HCT116 (cell line): ENCODE measurements at places on chromosomes 3 and 15.

DNA sequence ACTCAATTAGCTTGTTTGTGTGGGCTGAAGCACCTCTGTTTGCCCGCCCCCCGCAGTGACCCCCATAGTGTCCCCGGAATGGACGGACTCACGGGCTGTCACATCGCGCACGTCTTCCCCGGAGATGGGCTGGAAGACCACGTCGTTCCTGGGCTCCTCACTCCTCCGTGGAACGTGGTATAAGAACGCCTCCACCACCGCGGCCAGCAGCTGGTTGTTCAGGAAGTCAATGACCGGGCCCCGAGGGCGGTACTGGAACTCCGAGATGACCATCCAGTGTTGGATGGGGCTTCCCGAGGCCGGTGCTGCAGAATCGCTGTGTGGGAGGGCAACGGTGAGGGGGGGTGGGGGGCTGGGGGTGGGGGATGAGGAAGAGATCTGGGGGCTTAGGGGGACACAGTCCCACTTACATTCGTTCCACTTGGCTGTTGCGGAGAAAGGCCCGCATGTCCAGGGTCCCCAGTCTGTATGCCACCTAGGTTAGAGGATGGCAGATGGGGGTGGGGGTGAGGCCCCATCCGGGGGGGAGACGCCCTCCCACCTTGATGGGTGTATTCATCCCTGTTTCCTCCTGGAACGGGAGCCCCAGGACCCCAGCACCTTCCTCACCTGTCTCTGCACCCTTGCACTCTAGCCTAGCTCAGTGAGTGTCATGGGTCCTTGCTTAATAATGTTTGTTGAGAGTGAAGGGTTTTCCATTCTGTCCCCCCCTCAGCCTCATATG lies 30.2 kb downstream of the MUC20 start:
- H3K27me3 ChIP-seq = no peaks in the 10 kb centered on the region
- H3K4me3 ChIP-seq = no peak overlapping the region
- peaks cover 13% of the 10 kb centered on the region; the same call in 1 of the 2 replicates for H3K4me1 ChIP-seq

GRCh38 chr15:84731774-84732173 lies 15.8 kb upstream of the SEC11A start:
- H3K36me3 ChIP-seq = no peaks in the 10 kb centered on the region
- H3K4me3 ChIP-seq = no peak overlapping the region
- H3K27me3 ChIP-seq = no peaks in the 10 kb centered on the region

- no peak overlapping the region for H3K4me3 ChIP-seq
- no peak overlapping the region for H3K27ac ChIP-seq
- H3K27me3 ChIP-seq = no peaks in the 10 kb centered on the region
- no peaks in the 10 kb centered on the region for H3K4me1 ChIP-seq
- no peaks in the 10 kb centered on the region for H3K36me3 ChIP-seq
Observed at GRCh38 chr3:5047764-5048419, 68.7 kb downstream of the BHLHE40 start.

DNA sequence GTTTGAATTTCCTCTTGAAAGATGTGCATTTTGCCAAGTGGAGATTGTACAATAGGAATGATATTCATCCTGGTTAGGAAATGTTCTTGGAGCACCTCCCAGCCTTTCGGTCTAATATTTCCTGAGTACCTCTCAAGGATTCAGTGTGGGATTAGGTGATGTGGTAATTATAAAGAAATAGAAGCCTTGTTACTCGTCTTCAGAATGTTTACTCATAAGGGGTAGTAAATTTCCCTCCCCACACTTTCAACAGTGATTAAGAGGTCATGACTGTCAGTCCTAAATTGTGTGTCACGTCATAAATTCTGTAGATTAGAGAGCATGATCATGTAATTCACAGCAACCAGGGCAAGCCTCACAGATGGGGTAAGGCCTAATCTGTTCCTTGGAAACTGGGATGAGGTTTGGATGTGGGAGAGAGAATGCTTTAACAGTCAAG lies 633.1 kb upstream of the TBL1XR1 start:
- no peaks in the 10 kb centered on the region; the same call in 1 of the 2 replicates for H3K27me3 ChIP-seq
- no peak overlapping the region for H3K27ac ChIP-seq
- peaks cover 3% of the 10 kb centered on the region; the same call in 1 of the 2 replicates for H3K4me1 ChIP-seq
- H3K36me3 ChIP-seq = no peaks in the 10 kb centered on the region
- no peak for DNase-seq

DNA sequence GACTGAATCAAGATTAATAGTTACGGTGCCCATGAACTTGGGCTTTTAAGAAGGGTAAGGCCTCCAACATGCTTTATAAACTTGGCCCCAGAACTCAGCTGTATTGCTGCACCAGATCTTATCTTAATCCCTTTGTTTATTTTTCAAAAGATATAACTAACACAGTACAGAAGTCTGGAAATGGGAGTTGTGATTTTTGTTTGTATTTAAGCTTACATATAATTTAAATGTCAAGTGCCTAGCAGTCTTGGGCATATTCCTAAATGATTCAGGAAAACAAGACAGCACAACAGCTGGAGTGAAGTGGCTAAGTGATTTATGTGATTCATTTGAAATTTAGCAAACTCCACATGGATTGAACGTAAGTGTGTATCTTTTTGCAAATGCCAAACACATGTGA lies 56.2 kb downstream of the NBEAL2 start:
- peaks cover 23% of the 10 kb centered on the region for H3K36me3 ChIP-seq
- H3K4me1 ChIP-seq = no peaks in the 10 kb centered on the region
- H3K4me3 ChIP-seq = no peak overlapping the region
- no peak overlapping the region for H3K27ac ChIP-seq
- no peak for DNase-seq
- no peaks in the 10 kb centered on the region for H3K27me3 ChIP-seq

- no peak overlapping the region for H3K27ac ChIP-seq
Observed at GRCh38 chr15:47972738-47973137, 148.1 kb upstream of the SLC24A5 start.

- no peak overlapping the region for H3K27ac ChIP-seq
- H3K4me1 ChIP-seq = no peaks in the 10 kb centered on the region
- DNase-seq = no peak
- H3K36me3 ChIP-seq = no peaks in the 10 kb centered on the region
- no peak overlapping the region for H3K4me3 ChIP-seq
Observed at GRCh38 chr3:15477951-15478639, 43.4 kb downstream of the COLQ start.

DNA sequence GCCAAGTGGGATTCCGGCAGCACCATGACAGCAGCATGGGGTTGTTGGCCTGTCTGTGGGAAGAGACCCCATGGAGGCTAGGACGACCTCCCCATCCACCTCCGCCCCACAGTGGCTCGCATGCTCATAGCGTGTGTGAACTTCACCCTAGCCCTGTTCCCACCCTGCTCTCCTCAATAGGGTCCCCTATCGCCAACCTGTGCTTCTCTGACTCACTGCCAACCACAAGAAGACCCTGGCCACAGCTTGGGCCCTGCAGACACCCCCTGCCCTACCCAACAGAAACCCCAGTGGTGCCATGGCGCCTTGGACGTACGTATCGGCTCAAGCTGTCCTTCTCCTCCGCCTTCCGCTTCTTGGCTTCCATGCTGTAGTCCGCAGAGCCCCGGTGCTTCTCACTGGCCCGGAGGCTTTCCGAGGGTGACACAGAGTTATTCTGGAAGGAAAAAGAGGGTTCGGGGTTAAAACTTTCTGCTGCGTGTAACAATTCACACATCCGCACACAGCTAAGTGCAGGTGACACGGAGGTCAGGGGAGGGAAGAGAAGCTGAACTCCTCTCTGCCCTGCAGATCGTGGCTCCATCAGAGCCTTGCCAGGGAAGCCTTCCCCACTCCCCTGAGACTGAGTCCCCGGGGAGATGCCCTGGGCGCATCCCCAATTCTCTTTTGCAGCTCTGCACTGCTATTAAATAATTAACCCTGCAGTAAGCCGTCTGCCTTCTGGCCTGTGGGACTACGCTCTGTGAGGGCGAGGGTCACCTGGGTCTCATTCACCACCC lies 37.3 kb downstream of the TLE3 start:
- H3K36me3 ChIP-seq = peaks cover 31% of the 10 kb centered on the region; the same call in 1 of the 2 replicates
- DNase-seq = no peak
- H3K4me3 ChIP-seq = no peak overlapping the region
- no peaks in the 10 kb centered on the region for H3K4me1 ChIP-seq
- no peaks in the 10 kb centered on the region for H3K27me3 ChIP-seq
- no peak overlapping the region for H3K27ac ChIP-seq

GRCh38 chr3:133927540-133928066 lies 31.9 kb upstream of the RAB6B start:
- DNase-seq = no peak
- peaks cover 9% of the 10 kb centered on the region for H3K4me1 ChIP-seq
- H3K27me3 ChIP-seq = no peaks in the 10 kb centered on the region; the same call in 1 of the 2 replicates
- H3K4me3 ChIP-seq = peak overlapping the region; percentile 16; the same call in 1 of the 2 replicates
- H3K36me3 ChIP-seq = no peaks in the 10 kb centered on the region

DNA sequence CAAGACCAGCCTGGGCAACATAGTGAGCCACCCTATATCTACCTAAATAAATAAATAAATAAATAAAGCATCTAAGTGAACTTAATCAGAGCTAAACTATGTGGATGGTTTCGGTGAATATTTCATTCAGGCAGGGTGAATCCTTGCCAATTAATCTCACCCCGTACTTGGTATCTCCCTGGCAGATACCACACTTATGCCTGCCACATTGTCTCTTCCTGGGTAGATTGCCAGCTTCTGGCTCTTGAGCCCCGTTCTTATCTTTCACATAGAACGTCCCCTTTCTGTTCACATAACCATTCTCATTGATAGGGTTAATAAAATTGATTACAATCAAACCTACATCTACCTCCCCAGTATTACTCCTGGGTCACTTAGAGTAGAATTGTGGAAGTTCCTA lies 7.0 kb downstream of the SNAP23 start:
- H3K4me3 ChIP-seq = no peak overlapping the region
- peaks cover 18% of the 10 kb centered on the region for H3K4me1 ChIP-seq
- H3K27me3 ChIP-seq = no peaks in the 10 kb centered on the region

GRCh38 chr3:142857056-142857455 lies 31.8 kb downstream of the PCOLCE2 start:
- peak; percentile 46 for DNase-seq
- H3K27ac ChIP-seq = no peak overlapping the region
- H3K27me3 ChIP-seq = peaks cover 11% of the 10 kb centered on the region; the same call in 1 of the 2 replicates
- H3K36me3 ChIP-seq = no peaks in the 10 kb centered on the region
- H3K4me3 ChIP-seq = no peak overlapping the region

- H3K27me3 ChIP-seq = peaks cover 6% of the 10 kb centered on the region; the same call in 1 of the 2 replicates
- DNase-seq = no peak
- no peaks in the 10 kb centered on the region for H3K36me3 ChIP-seq
- no peak overlapping the region for H3K4me3 ChIP-seq
- no peak overlapping the region for H3K27ac ChIP-seq
Observed at GRCh38 chr3:126321490-126321889, 35.7 kb downstream of the KLF15 start.

DNA sequence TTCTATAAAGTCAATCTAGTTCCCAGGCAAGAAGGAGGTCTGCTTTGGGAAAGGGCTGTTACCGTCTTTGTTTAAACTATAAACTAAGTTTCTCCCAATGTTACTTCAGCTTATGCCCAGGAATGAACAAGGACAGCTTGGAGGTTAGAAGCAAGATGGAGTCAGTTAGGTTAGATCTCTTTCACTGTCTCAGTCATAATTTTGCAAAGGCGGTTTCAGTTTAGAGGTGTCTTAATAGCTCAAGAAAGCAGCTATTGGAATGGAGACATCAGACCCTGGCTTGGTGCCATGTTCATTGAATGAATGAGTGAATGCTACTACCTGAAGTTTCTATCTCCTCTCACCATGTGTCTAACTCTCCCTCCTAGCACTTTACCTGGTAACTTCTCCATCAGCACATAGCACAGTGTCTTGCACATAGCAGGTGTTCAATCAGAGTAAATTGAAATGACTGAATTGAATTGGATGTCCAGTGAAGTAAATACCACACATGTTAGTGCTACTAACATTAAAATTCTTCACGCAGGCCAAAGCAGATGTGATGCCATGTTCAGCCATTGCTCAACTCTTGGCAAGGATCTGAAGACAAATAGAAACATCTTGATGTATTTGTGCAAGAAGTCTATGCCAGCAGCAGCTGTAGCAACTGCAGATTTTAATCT lies 28.2 kb downstream of the CLEC3B start:
- H3K4me1 ChIP-seq = peaks cover 49% of the 10 kb centered on the region
- no peak overlapping the region for H3K27ac ChIP-seq
- DNase-seq = no peak
- H3K4me3 ChIP-seq = no peak overlapping the region
- no peaks in the 10 kb centered on the region for H3K27me3 ChIP-seq
- H3K36me3 ChIP-seq = no peaks in the 10 kb centered on the region

- H3K27me3 ChIP-seq = no peaks in the 10 kb centered on the region
- H3K27ac ChIP-seq = no peak overlapping the region
- H3K36me3 ChIP-seq = no peaks in the 10 kb centered on the region
Observed at GRCh38 chr3:172084871-172085556, 45.6 kb downstream of the FNDC3B start.

GRCh38 chr3:108092501-108092900 lies 1.7 kb upstream of the CD47 start:
- H3K4me3 ChIP-seq = no peak overlapping the region
- H3K27me3 ChIP-seq = no peaks in the 10 kb centered on the region
- DNase-seq = no peak

DNA sequence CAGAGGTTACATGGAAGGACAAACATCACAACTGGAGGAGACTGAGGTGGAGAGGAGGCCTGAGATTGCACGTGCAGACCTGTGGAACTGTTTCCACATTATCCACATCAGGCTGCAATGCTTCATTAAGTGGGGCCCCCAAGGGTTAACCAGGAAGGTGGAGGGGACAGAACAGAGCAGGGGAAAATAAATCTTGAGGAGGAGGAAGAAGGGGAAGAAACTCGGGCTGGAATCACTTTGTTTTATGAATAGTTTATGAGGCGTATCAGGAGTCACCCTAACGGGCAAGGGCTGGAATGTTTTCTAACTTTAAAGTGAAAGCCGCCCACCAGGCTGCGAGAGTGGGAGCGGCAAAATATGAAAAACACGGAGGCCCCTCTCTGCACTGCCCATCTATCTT lies 154.9 kb downstream of the WNT5A start:
- no peak overlapping the region for H3K27ac ChIP-seq
- no peaks in the 10 kb centered on the region for H3K4me1 ChIP-seq
- DNase-seq = no peak
- H3K36me3 ChIP-seq = no peaks in the 10 kb centered on the region
- no peak overlapping the region for H3K4me3 ChIP-seq
- H3K27me3 ChIP-seq = no peaks in the 10 kb centered on the region

GRCh38 chr15:93246266-93247242 lies 157.5 kb upstream of the RGMA start:
- DNase-seq = no peak
- H3K4me3 ChIP-seq = no peak overlapping the region
- peaks cover 15% of the 10 kb centered on the region for H3K27me3 ChIP-seq
- no peaks in the 10 kb centered on the region for H3K4me1 ChIP-seq
- H3K36me3 ChIP-seq = no peaks in the 10 kb centered on the region

GRCh38 chr3:25856902-25857518 lies 67.1 kb downstream of the OXSM start:
- no peak overlapping the region for H3K4me3 ChIP-seq
- no peaks in the 10 kb centered on the region for H3K36me3 ChIP-seq
- no peaks in the 10 kb centered on the region for H3K4me1 ChIP-seq
- peak; percentile 22 for DNase-seq

- no peak overlapping the region for H3K4me3 ChIP-seq
- no peak for DNase-seq
- H3K27ac ChIP-seq = no peak overlapping the region
- H3K27me3 ChIP-seq = 0 out of 2 replicates have a peak, but pooled peaks cover 8% of the 10 kb centered on the region
- no peaks in the 10 kb centered on the region for H3K36me3 ChIP-seq
Observed at GRCh38 chr3:63580151-63580550, 72.3 kb upstream of the SNTN start.

GRCh38 chr3:100844063-100844936 lies 135.0 kb downstream of the TFG start:
- no peak overlapping the region for H3K27ac ChIP-seq
- no peaks in the 10 kb centered on the region for H3K27me3 ChIP-seq
- no peaks in the 10 kb centered on the region for H3K36me3 ChIP-seq
- H3K4me3 ChIP-seq = no peak overlapping the region
